RWPE2 (cell line): ENCODE measurements at places on chromosomes 12 and 14.

GRCh38 chr12:113134071-113134470 lies 1.5 kb downstream of the RASAL1 start:
- no peak for DNase-seq

- DNase-seq, result no peak
These were observed 132.3 kb downstream of the SNAPC1 start for GRCh38 chr14:61894452-61895077.

GRCh38 chr12:120242275-120242799 lies 23.2 kb downstream of the PXN start:
- no peak for DNase-seq

DNA sequence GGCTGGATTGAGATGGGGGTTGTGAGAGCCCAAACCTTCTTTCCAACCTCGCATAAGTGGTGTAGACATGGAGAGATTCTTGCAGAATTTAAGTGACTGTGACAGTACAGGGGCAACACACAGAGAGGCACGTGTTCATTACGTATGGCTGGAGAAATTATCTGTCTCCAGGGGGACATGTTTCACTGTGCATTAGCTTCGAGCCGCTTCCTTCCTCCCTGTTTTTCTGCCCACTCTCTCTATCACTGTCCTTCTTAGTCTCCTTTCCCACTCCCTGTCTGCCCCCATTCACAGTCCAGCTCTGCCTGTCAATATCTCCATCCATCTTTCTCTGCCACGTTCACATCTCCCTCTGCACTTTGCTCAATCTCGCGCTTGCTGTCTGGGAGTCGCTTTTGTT lies 11.5 kb upstream of the C14orf93 start:
- no peak for DNase-seq

DNA sequence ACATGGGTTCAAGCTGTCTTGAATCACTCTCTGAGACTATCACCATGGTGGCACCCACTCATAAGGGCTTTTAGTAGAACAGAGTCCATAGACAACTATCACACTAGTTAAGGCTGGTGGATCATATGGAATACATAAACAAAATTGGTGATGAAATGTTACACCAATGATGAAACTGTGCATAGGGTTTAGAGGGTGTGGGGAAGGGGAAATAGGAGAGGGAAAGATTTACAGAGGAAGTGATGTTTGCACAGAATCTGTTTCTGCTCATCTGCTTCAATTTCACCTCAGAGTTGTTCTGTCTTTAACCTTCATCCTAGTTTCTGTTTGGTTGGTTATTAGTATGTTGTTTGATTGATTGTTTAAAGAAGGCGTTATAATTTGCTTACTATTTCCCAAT lies 2.4 kb upstream of the RXYLT1 start:
- DNase-seq, result no peak

DNA sequence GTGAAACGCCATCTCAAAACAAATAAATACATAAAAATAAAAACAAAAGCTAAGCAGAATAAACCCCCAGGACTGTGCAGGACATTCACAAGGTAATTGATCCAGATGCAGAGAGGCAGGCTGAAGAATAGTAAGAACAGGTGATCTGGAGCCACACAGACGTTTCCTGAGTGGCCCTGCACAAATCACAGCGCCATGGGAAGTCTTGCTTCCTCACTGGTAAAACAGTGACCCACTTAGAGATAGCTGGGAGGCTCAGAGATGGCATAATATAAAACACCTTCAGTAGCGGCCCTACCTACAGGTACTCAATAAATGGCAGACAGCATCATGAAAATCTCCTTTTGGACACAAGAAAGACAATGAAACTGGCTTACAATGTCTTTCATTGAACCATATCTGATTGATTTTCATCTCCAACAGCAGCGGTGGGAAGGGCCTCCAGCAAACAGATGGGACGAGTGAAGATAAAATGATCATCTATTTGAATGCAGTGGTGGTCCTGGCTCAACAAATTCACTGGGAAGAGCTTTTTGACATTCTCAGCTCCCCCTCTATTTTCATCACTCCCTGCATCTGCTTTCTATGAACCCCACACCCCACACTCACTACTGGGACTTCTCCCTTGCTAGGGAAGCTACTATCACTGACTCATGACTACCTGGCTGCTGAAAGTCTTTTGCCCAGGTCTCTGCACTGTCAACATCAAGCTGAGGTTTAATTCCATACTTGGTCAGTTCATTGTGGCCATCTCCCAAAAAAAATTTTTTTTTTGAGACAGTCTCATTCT lies 63.9 kb downstream of the FOXN3 start:
- no peak for DNase-seq

- DNase-seq, result no peak
These were observed 47.8 kb downstream of the ACSS3 start for GRCh38 chr12:81125691-81126090.

GRCh38 chr14:63654346-63654745 lies 12.7 kb upstream of the WDR89 start:
- DNase-seq, result no peak

DNA sequence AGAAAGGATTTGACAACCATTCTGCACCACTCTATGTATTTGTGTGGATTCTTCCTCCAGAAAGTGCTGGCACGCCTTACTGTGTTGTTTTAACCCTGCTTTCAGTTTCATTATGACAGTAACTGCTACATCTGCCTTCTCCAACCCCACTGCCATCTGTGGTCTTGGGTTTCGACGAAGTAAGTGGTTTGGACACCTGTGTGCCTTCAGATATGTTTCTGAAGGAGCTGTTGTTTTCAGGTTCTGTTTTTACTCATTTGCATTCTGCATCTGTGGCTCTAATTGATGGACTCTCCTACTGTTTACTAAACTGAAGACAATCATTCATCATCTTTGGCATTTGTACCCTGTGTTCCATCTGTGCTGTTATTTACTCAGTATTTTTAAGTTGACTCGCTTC lies 4.1 kb downstream of the TSHR start:
- DNase-seq, result no peak

DNA sequence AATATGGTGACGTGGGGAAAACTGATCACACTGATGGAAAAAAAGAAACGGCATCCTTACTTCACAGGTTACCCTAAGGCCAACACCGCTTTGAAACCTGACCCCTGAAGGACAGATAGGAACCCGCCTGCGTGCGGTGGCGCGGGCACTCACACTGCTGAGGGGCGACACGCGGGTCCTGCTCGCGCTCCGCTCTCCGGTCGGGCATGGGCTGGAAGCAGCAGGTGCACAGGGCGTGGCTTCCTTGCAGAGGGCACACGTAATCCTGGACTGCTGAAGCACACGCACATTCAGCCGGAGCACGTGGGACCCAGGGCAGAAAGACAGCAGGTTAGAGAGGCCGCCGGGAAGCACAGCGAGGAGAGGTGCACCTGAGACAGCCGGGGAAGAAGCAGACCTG lies 22.8 kb upstream of the GOLGA3 start:
- no peak for DNase-seq

- no peak for DNase-seq
These were observed 24.0 kb downstream of the GSG1 start for GRCh38 chr12:13079440-13079906.

- DNase-seq, result peak; percentile 35
These were observed 848 bp upstream of the CPNE6 start for GRCh38 chr14:24070285-24071143.

- DNase-seq, result no peak
These were observed 79.9 kb downstream of the CHGA start for GRCh38 chr14:93002851-93003298.

DNA sequence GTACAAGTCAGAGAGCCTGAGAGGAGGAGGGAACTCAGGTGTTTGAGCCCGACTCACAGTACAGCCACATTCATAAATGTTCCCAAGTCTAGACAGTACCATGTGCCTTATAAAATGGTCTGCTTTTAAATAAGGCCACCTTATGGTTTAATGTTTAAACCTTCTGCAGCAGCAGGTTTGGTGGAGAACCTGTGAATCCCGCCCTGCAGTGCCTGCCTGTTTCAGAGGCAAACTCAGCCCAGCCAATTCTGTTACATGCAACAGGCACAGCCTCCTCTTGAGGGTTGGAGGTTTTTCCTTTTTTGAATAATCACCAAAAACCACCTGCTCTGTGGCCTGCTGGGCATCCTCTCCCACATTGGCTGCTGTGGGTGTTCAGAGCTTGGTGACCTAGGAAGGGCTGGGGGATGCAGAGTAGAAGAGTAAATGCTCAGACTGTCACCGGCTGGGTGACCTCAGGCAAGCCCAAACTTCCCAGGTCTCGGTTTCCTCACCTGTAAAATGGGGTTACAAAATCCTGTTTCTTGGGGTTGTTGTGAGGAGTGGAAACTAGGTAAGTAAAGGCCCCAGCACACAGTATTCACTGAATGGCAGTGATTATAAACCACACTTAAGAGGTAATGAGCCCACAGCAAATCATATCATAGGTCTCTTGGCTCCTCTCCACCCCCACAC lies 28.0 kb downstream of the NUAK1 start:
- DNase-seq, result no peak

GRCh38 chr12:107396991-107397390 lies 288.6 kb upstream of the PWP1 start:
- no peak for DNase-seq

DNA sequence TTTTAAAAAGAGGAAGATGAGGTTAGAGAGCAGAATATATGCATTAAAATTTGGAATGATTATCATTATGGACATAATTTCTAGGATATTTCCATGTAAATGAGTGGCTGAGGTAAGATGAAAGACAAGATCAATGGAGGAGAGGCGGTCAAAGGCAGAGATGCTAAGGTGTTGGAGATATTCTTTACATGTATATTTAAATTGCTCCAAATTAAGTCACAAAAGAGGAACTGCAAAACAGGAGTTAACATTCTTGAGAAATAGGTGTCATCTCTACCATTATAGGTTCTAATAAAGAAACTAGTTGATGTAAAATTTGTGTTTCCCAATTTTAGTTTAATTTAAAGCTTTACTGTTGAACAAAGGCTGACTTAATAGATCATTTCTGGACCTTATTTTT lies 268.5 kb upstream of the PPFIA2 start:
- no peak for DNase-seq

DNA sequence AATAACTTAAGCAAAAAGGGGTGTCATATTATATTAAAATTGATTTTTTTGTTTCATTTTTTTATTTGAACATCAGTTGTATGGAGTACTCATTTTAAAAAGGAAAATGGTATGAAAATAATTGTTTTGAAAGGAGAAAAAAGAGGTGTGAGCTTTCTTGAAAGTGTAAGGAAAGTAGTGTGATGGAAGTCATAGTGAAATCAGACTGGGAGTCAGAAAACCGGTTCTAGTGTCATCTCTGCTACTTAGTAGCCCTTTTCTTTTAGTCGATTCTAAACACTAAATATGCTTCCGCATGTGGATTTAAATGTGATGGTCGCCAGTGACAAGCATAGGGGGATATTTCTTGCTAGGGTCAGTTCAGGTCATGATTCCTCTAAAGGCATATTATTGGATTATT lies 1.8 kb upstream of the DYRK2 start:
- no peak for DNase-seq

- DNase-seq, result no peak
These were observed 678.4 kb downstream of the MED13L start for GRCh38 chr12:115598871-115599811.

DNA sequence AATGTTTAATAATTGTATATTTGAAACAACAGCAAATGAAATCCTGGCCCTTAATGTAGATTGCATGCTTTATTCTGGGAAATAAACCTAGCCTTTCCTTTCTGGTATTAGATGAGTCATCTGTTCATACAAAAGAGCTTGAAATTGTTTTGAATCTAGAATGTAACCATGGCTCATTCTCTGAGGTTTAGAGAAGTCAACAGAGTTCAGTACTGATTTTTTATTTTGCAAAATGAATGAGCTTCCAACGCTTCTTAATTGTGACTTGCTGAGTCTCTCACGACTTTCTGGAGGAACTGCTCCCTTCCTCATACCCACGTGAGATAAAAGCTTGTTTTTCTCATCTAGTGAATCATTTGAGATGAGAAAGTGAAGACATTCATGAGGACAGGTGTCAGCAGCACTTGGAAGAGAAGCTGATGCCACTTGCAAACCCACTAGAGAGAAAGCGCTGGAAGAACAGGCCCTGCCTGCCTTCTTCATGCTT lies 509.6 kb downstream of the VRK1 start:
- no peak for DNase-seq

GRCh38 chr12:57185403-57185802 lies 31.2 kb upstream of the NXPH4 start:
- no peak for DNase-seq

- no peak for DNase-seq
These were observed 1.4 kb upstream of the MAP4K5 start for GRCh38 chr14:50533806-50534205.

DNA sequence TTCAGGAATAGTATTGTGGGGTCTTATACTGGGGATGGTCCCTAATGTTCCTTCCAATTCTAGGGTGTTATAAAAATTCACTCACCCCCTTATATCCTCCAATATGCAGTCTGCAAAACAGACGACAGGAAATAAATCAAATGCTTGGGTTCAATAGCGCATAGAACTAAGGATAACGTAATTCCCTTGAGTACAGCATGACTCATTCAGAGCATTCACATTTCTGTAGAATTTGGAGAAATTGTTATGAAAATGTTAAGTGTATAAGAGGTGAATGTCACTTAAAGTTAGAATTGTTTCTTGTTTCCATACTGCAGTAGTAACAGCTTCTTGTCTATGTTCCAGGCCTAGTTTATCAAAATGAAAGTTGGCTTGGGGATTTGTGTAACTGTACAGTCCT lies 271.4 kb downstream of the RPS29 start:
- DNase-seq, result no peak

DNA sequence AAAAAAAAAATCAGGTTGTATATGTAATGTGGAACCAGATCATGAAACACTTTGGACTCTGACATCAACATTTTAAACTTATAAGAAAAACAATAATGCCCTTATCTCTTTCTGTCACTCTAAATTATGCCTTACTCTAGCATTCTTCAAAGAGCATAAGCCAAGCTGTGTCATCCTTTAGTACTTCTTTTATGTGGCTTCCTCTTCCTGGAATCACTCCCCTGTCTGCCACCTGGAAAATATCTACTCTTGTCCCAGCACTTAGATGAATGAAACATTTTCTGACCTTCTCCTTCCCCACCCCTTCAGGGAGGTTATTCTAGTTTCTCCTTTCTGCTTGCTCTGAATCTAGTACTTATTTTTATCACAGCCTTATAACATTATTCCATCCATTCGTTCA lies 101.2 kb downstream of the CNTN1 start:
- no peak for DNase-seq

DNA sequence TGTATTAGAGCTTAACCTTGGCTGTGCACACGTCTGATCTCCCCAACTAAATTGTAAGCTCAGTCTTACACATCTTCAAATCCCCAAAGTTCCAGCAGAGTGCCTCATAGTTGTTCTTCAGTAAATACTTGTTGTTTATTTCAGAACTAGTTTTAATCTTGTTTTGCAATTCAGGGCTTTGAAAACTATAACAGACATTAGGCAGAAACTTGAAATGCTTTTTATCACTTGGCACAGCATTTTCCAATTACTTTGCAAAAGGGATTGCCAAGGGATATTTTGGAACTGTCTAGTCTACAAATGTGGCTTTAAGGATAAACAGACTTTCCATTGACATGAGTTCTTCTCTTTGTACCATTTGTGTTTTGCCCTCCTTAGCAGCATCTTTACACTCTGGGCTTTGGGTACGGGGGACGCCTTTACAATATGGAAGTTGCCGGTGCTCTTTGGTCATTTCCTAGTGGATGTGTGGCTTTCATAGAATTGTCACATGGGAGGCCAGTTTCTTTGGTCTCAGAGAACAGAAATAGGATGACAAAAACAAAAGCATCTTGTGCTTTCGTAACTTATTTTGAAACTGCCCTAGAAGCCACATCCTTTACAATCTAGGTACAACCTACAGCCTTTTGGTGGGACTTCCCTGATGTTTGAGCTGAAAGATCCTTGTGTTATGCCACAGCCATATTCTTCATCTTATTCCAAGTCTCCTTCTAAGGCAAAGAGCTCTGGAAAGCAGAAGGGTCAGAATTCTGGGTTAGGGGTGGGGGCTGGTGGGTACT lies 96.9 kb downstream of the NPAS3 start:
- no peak for DNase-seq

- DNase-seq, result no peak
These were observed 40.5 kb downstream of the PPFIA2 start for GRCh38 chr12:81718616-81719015.
